ENCODE measurements at places on chromosomes 7 and 10.

- peak; percentile 59 for DNase-seq
These were observed 13.9 kb downstream of the GRB10 start for GRCh38 chr7:50768485-50769474.

GRCh38 chr10:99045671-99046070, 190.0 kb downstream of the HPSE2 start:
- DNase-seq: no peak

DNA sequence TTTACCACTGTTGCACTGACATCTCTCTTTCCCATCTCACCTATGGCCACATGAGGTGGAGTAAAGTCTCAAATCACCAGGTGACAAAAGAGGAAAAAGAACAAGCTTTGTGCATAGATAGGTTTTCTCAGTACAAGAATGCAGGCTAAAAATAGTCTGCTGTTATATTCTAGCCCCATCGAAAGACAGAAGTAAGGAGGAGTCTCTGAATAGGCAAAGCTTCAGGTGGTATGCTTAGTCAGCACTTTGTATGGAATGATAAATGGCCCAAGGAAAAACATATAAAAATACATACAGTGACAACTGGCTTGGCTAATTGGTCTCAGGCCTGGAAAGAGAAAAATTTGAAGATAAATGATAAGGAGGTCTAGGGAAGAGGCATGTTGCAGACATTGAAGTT, 39.6 kb upstream of the KCND2 start:
- DNase-seq: no peak

GRCh38 chr7:72106405-72106804, 305.7 kb downstream of the CALN1 start:
- DNase-seq: no peak

DNA sequence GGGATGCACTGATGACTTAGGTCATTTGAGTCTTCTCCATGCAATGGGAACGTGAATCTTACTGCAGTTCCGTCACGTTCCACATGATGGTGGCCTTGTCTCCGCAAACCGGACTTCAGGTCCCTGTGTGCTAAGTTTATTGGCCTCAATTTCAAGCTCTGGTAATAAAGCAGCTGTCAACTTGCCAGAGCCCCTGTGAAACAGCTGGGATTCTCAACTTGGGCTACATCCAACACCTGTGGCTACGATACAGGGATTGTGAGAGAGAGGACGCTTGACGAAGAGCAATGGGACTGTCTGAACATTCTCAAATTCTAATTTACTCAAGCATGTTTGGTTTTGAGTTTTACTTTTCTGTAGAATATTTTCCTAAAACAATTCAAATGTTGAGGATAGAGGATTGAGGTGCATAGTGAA, 174.2 kb downstream of the PTN start:
- DNase-seq: peak; percentile 88

- no peak for DNase-seq
These were observed 32.5 kb downstream of the PDE1C start for GRCh38 chr7:32037650-32038198.

GRCh38 chr10:33676606-33677339, 342.3 kb upstream of the NRP1 start:
- no peak for DNase-seq

DNA sequence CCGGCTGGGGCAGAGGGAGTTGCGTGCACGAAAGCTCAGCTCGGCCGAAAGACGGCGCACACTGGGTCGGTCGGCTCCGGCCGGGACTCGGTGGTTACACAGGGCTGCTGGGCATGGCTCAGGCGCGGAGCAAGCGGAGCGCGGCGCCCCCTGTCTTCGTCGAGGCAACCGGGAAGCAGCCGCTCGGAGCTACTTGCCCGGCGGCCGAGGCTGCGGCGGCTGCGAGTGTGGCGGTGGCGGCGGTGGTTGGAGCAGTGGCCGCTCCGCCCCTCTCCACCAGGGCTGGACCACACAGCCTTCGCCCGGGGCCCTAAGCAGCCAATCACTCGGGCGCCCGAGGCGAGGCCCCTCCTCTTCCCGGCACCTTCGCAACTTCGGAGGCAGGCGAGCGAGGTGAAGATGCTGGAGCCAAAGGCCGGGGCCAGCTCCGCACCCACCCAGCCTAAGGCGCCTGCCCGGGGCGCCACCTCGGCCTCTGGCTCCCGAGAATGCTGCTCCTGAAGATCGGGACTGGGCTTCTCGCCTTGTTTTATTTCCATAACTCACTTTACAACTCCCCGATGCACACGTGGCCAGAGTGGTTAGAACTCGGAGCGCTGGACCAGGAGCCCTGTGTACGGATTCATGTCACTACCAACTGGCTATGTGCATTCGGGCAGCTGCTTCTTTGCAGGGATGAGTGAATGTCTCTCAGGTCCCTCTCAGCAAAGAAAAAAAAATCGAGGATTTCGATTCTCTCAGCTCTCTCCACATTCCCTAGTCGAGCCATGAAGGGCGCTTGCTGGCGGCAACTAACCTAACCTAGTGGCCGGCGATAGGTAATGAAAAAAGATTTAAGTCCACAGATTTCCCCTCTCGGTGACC, at the start of gene TLL2:
TSS of gene TLL2 (minus strand) at position 229 of the 864 bp plus-strand sequence. CDS start 241 bp downstream, outside the sequence.
- peak; percentile 97 for DNase-seq

DNA sequence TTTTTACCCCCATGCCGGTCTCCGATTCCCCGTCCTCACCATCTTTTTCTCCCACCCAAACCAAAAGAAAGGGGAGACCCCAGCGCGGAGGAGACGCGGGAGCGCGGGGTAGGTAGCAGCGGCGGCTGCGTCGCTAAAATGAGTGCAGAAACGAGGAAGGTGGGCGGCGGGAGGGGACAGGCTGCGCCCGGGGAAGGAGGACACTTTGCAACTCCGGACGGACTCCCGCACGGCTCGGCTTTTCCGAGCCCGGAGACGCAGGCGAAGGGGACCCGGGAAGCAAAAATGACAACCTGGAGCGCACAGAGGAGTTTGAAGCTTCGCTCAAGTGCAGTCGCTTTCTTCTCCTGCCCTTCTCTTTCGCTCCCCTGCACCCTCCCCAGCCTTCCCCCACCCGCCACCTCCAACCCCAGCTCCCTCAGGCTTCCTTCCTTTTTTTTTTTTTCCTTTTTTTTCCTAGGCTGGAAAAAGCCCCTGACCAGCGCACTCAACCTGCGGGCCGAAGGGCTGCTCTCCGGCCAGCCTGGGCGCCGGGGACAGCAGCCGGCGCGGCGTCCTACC, 453 bp downstream of the SFMBT2 start:
- DNase-seq: peak; percentile 50

- DNase-seq: no peak
These were observed 161.0 kb downstream of the WDR37 start for GRCh38 chr10:1217237-1217587.

Measured in astrocyte of the hippocampus (primary cell).